ENCODE measurements at places on chromosomes 5 and 9.

- no peak for DNase-seq
These were observed at the start of gene ENTPD8 for GRCh38 chr9:137441289-137441934. TSS of gene ENTPD8 (minus strand) at chr9:137441357. CDS start at chr9:137438285, 3,072 bp downstream.

- no peak for DNase-seq
These were observed 60.8 kb downstream of the SEMA4D start for GRCh38 chr9:89436963-89437625.

GRCh38 chr5:180982008-180982741, 6.5 kb upstream of the BTNL3 start:
- no peak for DNase-seq

DNA sequence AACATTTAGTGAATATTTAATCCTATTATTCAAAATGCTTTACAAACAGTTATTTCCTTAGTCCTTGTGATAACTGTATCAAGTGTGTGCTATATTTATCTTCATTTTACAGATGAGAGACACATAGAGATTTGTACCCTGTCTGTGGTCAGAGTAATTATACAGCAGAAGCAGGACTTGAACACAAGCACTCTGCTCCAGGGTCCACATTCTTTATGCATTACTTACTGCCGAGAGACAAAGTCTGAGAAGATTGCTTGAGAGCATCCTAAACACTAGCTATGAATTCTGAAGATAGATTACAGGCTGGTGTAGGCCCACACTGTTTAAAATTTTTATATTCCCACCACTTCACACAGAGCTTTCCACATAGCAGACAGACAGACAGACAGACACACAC, 926.1 kb upstream of the DMAC1 start:
- DNase-seq, result no peak

DNA sequence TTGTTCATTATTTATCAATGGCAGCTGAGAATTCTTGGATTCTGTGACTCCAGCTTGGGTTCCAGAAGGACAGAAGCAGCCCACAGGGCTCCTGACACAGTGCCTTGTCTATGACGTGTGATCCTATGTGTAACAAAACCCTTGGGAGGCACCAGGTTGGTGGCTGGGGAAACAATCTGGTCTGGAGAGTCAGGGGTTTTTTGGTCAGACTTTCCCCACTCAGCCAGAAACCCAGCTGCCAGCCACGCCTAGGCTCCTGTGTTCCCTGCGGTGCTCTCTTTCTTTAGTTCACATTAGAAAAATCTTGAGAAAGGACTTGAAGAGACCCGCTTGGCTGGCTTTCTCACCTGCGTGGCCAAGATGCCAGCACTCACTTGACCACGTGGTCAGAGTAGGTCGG, 15.5 kb upstream of the ZBED3 start:
- no peak for DNase-seq

GRCh38 chr5:169933127-169933526, 47.2 kb downstream of the INSYN2B start:
- no peak for DNase-seq

GRCh38 chr9:33044677-33045282, 19.7 kb downstream of the DNAJA1 start:
- DNase-seq, result no peak

GRCh38 chr9:76658510-76659231, 105.6 kb upstream of the PCA3 start:
- no peak for DNase-seq

DNA sequence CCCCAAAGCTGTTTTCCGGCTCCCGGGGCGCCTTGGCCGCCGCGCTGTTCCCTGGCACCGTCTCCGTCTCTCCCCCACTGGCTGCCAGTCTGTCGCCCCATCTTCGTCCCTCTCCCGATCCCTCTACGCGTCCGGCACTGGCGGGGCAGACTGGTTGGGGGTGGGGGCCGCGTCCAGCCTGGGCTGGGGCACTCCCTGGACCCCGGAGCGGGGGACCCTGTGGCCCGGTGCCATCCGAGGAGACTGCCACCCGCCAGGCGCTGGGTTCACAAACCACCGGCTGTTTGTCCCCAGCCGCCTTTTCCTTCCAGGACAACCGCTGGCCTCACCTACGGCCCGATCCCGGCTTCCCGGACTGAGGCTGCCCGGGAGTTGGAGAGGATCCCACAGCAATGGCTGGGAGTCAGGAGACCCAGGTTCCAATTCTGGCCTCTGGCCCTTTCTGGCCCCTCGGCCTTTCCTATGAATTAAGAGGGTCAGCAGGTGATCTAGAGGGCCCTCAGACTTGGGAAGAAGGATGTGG, 1.0 kb upstream of the FIBCD1 start:
- DNase-seq, result no peak
